Epithelial cell of umbilical artery (primary cell): ENCODE measurements at places on chromosomes 12 and 14. TPM values are rescaled to one million over a fixed set of nuclear protein-coding genes. Genes with fewer than 3 reads are reported as not detected.

Gene TAS2R7
- total RNA-seq, result not detected in 2 replicates

Gene AMN
- 0.32 TPM in 1 of 2 replicates, not detected in the other for total RNA-seq

Gene LRRC43
- 1.2 and 1.6 TPM in 2 replicates for total RNA-seq

Gene OR4E2
- total RNA-seq, result not detected in 2 replicates

Gene BEGAIN
- total RNA-seq, result 0.32 and 0.91 TPM in 2 replicates

Gene APOF
- total RNA-seq, result not detected in 2 replicates

Gene C12orf50
- total RNA-seq, result not detected in 2 replicates

Gene PLEKHD1
- total RNA-seq, result under 0.01 TPM in 1 of 2 replicates, not detected in the other

Gene FGF6
- not detected in 2 replicates for total RNA-seq

Gene PRPH
- total RNA-seq, result not detected in 2 replicates

Gene STXBP6
- not detected in 2 replicates for total RNA-seq

Gene CD69
- total RNA-seq, result 0.97 and 2.0 TPM in 2 replicates

Gene SMIM41
- not detected in 2 replicates for total RNA-seq

Gene REP15
- 0.97 and 1.7 TPM in 2 replicates for total RNA-seq

Gene ACVRL1
- total RNA-seq, result 1,152 and 1,206 TPM in 2 replicates

Gene RBMS2
- total RNA-seq, result 11.7 and 20.7 TPM in 2 replicates

Gene LHX5
- not detected in 2 replicates for total RNA-seq

Gene SLC10A1
- not detected in 2 replicates for total RNA-seq

Gene OTOGL
- 1.8 and 4.2 TPM in 2 replicates for total RNA-seq

Gene NTN4
- 125 and 190 TPM in 2 replicates for total RNA-seq

Gene SUOX
- total RNA-seq, result 14.7 and 15.9 TPM in 2 replicates

Gene KRT85
- not detected in 2 replicates for total RNA-seq

Gene KCNA5
- total RNA-seq, result not detected in 2 replicates

Gene SDR9C7
- not detected in 2 replicates for total RNA-seq

Gene JAG2
- total RNA-seq, result 23.9 and 41.9 TPM in 2 replicates

Gene TSHR
- total RNA-seq, result not detected in 2 replicates

Gene KITLG
- total RNA-seq, result 20.1 and 44.2 TPM in 2 replicates

Gene TPPP2
- total RNA-seq, result not detected in 2 replicates

Gene INHBC
- not detected in 2 replicates for total RNA-seq

Gene KRT86
- 0.15 TPM in 1 of 2 replicates, not detected in the other for total RNA-seq

Gene TRIM9
- total RNA-seq, result under 0.01 TPM in 1 of 2 replicates, not detected in the other

Gene NTF3
- 0.32 TPM in 1 of 2 replicates, not detected in the other for total RNA-seq

Gene GLT1D1
- not detected in 2 replicates for total RNA-seq

Gene GPR84
- total RNA-seq, result not detected in 2 replicates

Gene C14orf132
- total RNA-seq, result 1.1 and 3.6 TPM in 2 replicates

Gene ACOT4
- under 0.01 and 0.61 TPM in 2 replicates for total RNA-seq

Gene MGP
- 42.1 and 237 TPM in 2 replicates for total RNA-seq

Gene KIF26A
- total RNA-seq, result 4.4 and 12.0 TPM in 2 replicates

Gene CHGA
- total RNA-seq, result not detected in 2 replicates

Gene CACNB3
- total RNA-seq, result 14.1 and 15.3 TPM in 2 replicates

Gene TMEM132C
- not detected in 2 replicates for total RNA-seq

Gene EPYC
- total RNA-seq, result not detected in 2 replicates

Gene TROAP
- total RNA-seq, result 8.1 and 9.1 TPM in 2 replicates

Gene OR4K13
- not detected in 2 replicates for total RNA-seq

Gene LRRK2
- total RNA-seq, result 0.65 and 3.8 TPM in 2 replicates

Gene DYRK4
- 46.1 and 53.5 TPM in 2 replicates for total RNA-seq

Gene ZDHHC17
- total RNA-seq, result 44.7 and 45.8 TPM in 2 replicates

Gene KRT77
- not detected in 2 replicates for total RNA-seq

Gene ATXN7L3B
- 22.4 and 25.2 TPM in 2 replicates for total RNA-seq

Gene PLCZ1
- total RNA-seq, result under 0.01 TPM in 1 of 2 replicates, not detected in the other

Gene DIO2
- total RNA-seq, result 0.15 TPM in 1 of 2 replicates, not detected in the other
